ENCODE measurements at places on chromosomes 4 and X.

DNA sequence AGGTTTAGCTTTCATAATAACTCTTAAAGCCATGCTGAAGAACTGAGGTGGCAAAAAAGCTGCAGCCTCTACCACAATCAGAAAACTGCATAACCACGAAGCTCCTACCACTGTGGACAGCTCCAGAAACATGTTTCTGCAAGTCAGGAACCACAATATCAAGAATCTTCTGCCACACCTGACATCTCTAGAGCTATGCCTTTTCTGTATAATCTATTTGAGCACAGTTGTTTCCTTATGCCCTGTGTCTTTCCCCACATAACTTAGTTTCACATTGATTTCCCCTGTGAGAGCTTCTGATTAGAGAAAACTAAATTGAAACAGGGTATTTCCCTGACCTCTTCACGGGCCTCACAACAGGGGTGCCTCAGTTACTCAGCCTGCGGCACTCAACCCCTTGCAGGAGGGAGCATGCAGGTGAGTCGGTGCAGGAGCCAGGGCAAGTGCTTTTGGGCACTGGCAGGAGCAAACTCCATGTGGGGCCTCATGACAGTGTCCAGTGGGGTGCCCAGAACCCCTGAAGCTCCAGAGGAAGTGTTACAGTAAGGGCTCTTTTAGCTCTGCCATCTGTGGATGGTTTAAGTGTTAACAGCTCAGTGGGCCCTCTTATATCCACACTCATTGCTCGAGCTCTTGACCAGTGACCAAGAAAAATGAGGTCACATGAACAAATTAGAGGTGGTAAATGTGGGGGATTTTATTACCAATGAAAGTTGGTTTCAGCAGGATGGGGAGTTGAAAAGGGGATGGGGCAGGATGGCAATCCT lies 132.8 kb upstream of the BMP3 start:
- no peak for DNase-seq

- DNase-seq: no peak
Measured at GRCh38 chr4:120850018-120850599, 72.4 kb downstream of the PRDM5 start.

DNA sequence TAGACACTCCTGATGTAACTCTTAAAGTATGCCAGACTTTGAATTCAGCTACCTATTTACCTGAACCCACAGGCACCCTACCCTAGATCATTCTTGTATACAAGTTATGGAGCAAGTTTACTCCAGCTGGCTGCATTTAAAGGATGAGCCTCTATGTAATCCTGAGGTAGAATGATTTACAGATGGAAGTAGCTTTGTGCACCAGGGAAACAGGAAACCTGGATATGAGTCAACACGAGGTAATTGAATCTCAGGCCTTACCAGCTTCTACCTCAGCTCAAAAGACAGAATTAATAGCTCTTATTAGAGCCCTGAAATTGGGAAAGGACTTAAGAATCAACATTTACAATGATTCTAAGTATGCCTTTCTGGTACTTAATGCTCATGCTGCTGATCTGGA lies 119.8 kb downstream of the AGTR2 start:
- DNase-seq: no peak

GRCh38 chr4:41202820-41203568 lies 11.3 kb downstream of the APBB2 start:
- DNase-seq: no peak

GRCh38 chr4:154562697-154563254 lies at the start of gene FGB:
FGB (plus strand) TSS chr4:154563011; CDS start chr4:154563019, 8 bp downstream.
- DNase-seq: no peak

DNA sequence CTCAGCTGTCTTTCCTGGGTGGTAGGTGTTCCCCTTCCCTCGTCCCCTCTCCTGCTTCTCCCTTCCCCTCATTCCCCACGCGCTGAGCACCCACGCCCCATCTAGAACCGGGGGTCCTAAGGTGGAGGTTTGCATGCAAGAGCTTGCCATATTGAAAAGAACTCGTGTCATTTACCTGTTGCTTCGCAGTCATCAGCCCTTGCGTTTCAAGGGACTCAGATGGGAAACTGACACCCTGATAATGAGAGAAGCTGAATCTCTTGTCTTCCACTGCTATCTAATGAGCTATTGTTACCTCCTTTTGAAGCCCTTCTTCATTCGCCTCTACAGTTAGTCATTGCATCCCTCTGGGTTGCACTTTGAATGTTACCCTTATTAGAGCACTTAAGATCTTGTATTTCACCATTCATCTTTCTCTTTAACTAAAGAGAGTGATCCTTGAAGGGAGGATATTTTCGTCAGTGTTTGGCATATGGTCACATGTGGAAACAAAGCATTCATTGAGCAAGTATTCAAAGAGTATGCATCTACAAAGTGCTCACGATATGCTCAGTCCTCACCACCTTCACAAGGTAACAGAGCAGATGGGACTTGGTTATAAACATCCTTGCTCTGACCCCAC lies 25.7 kb downstream of the ARL9 start:
- DNase-seq: no peak

DNA sequence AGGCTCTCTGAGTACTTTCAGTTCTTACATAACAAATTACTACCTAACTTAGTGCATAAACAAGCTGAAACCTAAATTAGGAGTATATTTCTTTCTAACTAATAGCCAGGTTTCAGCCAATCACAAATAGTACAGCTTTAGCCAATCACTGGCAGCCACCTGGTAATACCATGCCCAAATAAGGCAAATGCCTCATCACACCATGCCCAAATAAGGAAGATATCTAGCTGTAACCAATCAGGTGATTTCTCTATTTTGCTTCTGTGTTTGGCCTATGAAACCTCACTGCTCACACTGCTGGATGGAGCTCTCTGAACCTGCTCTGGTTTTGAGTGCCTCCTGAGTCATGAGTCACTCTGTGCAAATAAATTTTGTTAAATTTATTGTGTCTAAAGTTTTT lies 113.5 kb downstream of the DDIT4L start:
- DNase-seq: no peak

GRCh38 chr4:13547485-13548041 lies 3.3 kb upstream of the NKX3-2 start:
- DNase-seq: no peak

DNA sequence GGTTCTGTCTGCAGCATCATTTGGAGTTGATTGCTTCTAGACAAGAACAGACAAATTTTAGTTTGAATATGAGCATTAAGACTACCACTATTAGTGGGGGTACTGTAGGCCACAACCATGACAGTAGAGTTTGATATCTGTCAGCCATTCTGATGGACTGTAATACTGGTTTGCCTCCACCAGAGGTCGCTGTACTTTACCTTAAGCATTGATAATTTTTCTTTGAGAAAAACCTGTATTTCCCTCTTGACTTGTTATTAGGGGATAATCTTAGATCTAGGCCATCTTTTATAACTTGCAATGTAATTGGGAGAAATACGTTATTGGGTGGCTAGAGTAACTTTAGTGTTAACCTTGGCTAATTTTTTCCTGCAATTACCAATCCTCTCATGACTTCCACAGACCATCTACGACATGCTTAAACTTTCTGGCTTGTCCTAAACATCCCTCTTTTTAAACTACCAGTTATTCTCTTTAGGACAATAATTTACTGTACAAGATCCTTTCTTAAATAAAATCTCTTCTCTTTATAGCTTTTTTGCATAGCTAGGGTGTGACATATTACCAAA lies 562.4 kb downstream of the MAGEB5 start:
- no peak for DNase-seq

DNA sequence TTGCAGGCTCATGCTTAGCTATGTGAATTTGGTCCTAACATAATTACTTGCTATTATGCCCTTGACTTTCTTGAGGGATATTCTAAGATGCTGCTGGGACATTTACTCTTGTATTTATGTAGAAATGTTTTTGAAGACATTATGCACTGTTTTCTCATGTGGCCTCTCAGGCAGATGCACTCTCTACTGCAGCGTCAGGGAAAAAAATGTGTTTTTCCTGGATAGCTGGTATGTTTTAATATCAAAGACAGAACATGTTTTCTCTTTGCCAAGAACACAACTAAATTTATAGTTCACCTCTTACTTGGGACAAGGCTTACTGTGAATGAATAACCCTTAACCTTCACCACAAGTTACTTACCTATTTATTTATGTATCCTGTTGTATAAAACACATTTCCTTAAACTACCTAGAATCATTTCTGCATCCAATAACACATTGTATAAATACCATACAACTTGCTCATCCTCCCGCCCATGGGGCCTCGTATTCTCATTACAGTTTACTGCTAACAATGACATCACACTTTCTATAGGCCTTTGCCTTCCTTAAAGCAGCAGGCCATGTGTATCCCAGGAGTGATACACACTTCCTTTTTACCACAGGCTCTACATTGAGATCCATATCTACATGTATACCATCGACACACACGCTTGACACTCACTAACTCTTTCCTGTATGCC lies 178.7 kb downstream of the SLIT2 start:
- peak; percentile 53 for DNase-seq

GRCh38 chr4:105666693-105667092 lies 41.8 kb downstream of the INTS12 start:
- DNase-seq: peak; percentile 5

GRCh38 chr4:91340822-91341221 lies 962.9 kb upstream of the GRID2 start:
- no peak for DNase-seq

GRCh38 chr4:141169391-141169790 lies 36.1 kb upstream of the RNF150 start:
- DNase-seq: no peak

DNA sequence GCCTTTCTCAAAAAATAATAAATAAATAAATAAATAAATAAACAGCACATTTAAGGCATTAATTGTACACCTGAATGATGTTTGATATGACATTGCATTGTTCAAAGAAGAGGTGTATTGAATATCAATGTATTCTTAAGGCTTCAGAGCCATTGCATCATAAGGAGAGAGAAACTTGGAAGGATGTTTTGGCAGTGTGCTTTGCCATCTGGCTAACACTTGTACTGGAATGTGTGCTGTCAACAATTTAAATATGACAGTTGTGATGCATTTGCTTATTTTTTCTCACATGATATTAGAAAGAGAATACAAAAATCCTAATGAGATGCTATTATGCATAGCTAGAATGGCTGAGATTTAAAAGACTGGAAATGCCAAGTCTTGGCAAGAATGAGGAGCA lies 67.8 kb downstream of the FAM133A start:
- DNase-seq: no peak

GRCh38 chrX:134396174-134396573 lies 63.8 kb upstream of the HPRT1 start:
- DNase-seq: no peak

- no peak for DNase-seq
Measured at GRCh38 chr4:184269879-184270430, 52.3 kb upstream of the ENPP6 start.

DNA sequence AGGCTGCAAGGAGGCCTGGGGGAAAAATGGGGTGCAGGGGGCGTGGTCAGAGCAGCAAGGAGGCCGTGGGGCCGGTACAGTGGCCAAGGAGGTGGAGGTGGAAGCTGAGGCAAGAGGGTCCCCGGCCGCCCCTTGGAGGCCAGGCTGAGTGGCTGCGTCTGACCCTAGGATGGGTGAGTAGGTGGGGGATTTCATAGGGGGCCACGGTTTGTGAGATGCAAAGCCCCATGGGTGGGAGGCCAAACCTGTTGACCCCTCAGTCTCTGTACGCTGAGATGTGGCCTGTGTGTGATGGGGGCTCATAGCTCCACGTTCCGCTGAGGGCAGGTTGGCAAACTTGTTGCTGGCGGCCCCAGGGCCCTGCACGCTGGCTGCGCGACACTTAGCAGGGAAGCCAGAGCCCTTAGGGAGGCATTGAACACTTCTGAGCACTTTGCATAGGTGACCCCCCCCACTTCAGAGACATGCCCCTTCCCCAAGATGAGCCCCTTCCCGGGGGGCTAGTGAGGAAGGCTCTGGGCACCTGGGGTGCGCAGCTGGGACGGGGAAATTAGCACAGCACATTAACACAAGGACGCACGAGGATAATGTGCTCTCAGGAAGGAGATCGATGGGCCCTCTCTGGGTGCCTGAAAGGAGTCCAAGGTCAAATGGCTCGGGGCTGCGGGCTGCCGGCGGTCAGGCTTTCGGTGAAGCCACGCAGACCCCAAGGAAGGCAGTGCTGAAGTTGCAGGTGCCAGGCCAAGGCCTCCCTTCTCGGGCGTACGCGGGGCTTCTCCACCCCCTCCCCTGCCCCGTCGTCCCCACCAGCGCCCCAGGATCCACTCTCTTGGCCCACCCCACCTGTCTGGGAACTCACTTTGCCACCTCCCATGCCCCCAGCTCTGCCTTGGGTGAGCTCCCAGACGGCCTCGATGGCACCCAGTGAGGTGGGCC lies 107.4 kb downstream of the HMX1 start:
- no peak for DNase-seq

DNA sequence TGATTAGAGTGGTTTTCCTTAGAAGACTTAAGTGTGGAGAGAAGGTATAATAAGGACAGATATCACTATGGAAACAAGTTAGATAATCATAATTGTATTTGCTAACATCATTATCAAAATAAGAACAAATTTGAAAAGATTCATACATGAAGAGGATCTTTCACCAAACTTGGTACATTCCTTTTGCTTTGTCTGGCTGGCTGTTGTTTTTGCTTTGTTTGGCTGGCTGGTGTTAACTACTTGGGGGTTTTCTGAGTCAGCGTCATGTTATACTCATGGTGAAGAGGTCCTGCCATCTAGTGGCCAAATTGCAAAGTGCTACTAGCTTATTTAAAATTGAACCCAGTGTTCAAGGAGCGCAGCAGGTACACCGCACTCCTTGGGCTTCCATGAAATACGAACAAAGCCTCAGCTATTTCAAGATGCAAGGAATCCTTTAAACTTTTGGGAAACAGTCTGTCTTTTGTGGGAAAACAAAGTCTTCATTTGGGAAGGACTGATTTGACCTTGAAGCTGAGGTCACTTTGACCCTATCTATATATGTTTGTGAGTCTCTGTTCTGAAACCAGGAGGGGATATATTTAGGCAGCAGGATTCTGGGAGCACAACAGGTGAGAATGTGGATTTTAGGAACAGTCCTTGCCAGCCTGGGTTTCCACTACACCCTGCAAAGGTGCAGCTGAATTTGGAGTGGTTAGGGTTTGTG lies 129.7 kb downstream of the PLS3 start:
- peak; percentile 34 for DNase-seq

DNA sequence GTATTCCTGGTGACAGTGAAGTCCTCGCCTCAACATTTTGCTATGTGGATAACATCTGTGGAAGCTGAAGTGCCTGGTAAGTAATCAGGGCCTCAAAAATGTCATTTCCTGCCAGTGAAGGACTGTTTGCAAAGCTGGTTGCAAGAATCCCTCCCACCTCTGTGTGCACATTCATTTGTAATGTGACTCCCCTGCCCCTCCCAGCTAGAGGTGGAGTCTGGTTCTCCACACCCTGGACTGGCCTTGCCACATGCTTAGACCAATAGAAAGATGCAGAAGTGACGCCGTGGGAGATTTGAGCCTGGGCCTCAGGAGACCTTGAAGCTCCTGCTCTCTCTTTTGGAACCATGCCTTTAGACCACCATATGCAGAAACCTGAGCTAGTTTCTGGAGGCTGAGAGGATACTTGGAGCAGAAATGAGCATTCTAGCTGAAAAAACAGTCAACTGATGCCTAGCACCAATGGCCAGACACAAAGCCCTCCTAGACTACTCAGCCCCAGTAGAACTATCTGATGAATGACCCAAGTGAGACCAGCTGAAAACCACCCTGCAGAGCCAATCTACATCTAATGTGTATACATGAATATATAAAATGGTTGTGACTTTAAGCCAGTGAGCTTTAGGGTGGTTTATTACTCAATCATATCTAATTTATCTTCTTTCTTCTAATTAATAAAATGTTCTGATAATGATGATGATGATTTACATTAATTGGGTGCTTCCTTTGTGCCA lies 47.8 kb upstream of the CRMP1 start:
- no peak for DNase-seq

Measured in skeletal muscle cell (primary cell).